ENCODE measurements at places on chromosomes 2 and 18. TPM values are rescaled to one million over a fixed set of nuclear protein-coding genes. Genes with fewer than 3 reads are reported as not detected.

PDE1A gene
- total RNA-seq: 12.9 TPM

CHN1 gene
- total RNA-seq: 11.2 TPM

UGT1A3 gene
- not detected for total RNA-seq

MAP2 gene
- 5.7 TPM for total RNA-seq

SMIM21 gene
- not detected for total RNA-seq

ERFE gene
- 6.1 TPM for total RNA-seq

CNTNAP5 gene
- total RNA-seq: 0.13 TPM

KHK gene
- total RNA-seq: 1.5 TPM

EMILIN1 gene
- total RNA-seq: 76.9 TPM

ZBTB7C gene
- 3.2 TPM for total RNA-seq

LYPD6 gene
- 2.0 TPM for total RNA-seq

CNOT9 gene
- total RNA-seq: 35.4 TPM

TPO gene
- 0.18 TPM for total RNA-seq

CNRIP1 gene
- total RNA-seq: 21.1 TPM

RSAD2 gene
- 3.3 TPM for total RNA-seq

MITD1 gene
- 27.5 TPM for total RNA-seq

UGT1A7 gene
- not detected for total RNA-seq

MLPH gene
- 0.22 TPM for total RNA-seq

PHLPP1 gene
- 7.5 TPM for total RNA-seq

TXNDC2 gene
- 0.04 TPM for total RNA-seq

RNMT gene
- total RNA-seq: 31.4 TPM

ZAP70 gene
- 3.2 TPM for total RNA-seq

GNAL gene
- total RNA-seq: 1.7 TPM

BUB1 gene
- total RNA-seq: 9.0 TPM

KIF1A gene
- total RNA-seq: 7.3 TPM

TUBA4A gene
- 36.2 TPM for total RNA-seq

MARCO gene
- total RNA-seq: 1.7 TPM

LYPD6B gene
- total RNA-seq: not detected

ODC1 gene
- 123 TPM for total RNA-seq

HNMT gene
- 37.7 TPM for total RNA-seq

ZSWIM2 gene
- not detected for total RNA-seq

CHRNA1 gene
- 94.9 TPM for total RNA-seq

IL36A gene
- not detected for total RNA-seq

AQP12B gene
- total RNA-seq: not detected

RGPD4 gene
- total RNA-seq: 0.04 TPM

CCDC121 gene
- 6.1 TPM for total RNA-seq

LTBP1 gene
- total RNA-seq: 57.9 TPM

CDCA7 gene
- total RNA-seq: 7.8 TPM

HOXD13 gene
- 0.31 TPM for total RNA-seq

RAB17 gene
- 0.93 TPM for total RNA-seq

POTEC gene
- total RNA-seq: not detected

HAAO gene
- 14.8 TPM for total RNA-seq

INPP5D gene
- total RNA-seq: 4.3 TPM

RAB3GAP1 gene
- total RNA-seq: 30.4 TPM

AOX1 gene
- 1.9 TPM for total RNA-seq

OR6B2 gene
- not detected for total RNA-seq

FARSB gene
- total RNA-seq: 14.6 TPM

ACKR3 gene
- total RNA-seq: 22.2 TPM

FER1L5 gene
- 0.98 TPM for total RNA-seq

SLC66A2 gene
- total RNA-seq: 24.2 TPM

CTAGE1 gene
- not detected for total RNA-seq

UGT1A6 gene
- not detected for total RNA-seq

DCDC2C gene
- total RNA-seq: 0.18 TPM

DSC3 gene
- total RNA-seq: 0.75 TPM

ANTXR1 gene
- total RNA-seq: 86.0 TPM

CRYGC gene
- not detected for total RNA-seq

Measured in muscle of leg (tissue), 16 donors.